ENCODE measurements at places on chromosomes 2 and 18. TPM values are rescaled to one million over a fixed set of nuclear protein-coding genes. Genes with fewer than 3 reads are reported as not detected.

The CPO gene
- total RNA-seq, result not detected

The NCKAP5 gene
- 0.43 TPM for total RNA-seq

The IL1A gene
- total RNA-seq, result 3.2 TPM

The IL18R1 gene
- 0.07 TPM for total RNA-seq

The LOXHD1 gene
- total RNA-seq, result not detected

The C2orf78 gene
- total RNA-seq, result 0.06 TPM

The MYL12A gene
- total RNA-seq, result 222 TPM

The MGAT4A gene
- 8.0 TPM for total RNA-seq

The RSAD2 gene
- total RNA-seq, result not detected

The FEV gene
- total RNA-seq, result not detected

The IL1R2 gene
- not detected for total RNA-seq

The MTCL1 gene
- 36.9 TPM for total RNA-seq

The PLCL1 gene
- 0.41 TPM for total RNA-seq

The POTEJ gene
- 0.21 TPM for total RNA-seq

The SEMA4C gene
- total RNA-seq, result 103 TPM

The COL3A1 gene
- total RNA-seq, result 0.22 TPM

The ARHGEF4 gene
- 44.8 TPM for total RNA-seq

The WDR54 gene
- total RNA-seq, result 138 TPM

The NRP2 gene
- 32.0 TPM for total RNA-seq

The ACOXL gene
- 2.9 TPM for total RNA-seq

The VWC2L gene
- total RNA-seq, result not detected

The SKOR2 gene
- not detected for total RNA-seq

The GPR155 gene
- total RNA-seq, result 0.37 TPM

All from neural progenitor cell (in vitro differentiated cells).